ENCODE measurements at places on chromosomes 16 and 17.
A peak's percentile ranks its signal among the peaks of the same experiment; 100 is the strongest.

- no peak for DNase-seq
Observed at GRCh38 chr17:58005728-58006559, 1.1 kb downstream of the SRSF1 start.

DNA sequence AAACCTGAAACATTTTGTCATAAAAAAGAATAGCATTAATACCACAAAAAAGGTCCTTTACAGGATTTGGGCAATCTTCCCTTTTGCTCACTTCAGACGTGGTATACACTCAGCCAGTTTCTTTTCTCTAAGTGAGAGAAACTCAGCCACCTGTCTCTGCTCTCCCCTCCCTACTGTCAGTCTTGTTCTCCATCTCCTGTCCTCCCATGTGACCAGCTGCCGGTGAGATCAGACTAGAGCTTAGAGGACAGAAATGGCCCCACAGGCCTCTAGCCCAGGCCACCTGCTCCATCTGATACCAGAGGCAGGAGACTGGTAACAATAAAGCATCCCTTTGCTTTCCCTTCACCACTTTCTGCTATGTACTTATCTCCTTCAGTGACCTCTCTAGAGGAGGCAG is 34.9 kb downstream of the CMC2 start:
- no peak for DNase-seq

GRCh38 chr16:88569614-88569984 is 604 bp upstream of the ZC3H18 start:
- DNase-seq = no peak

GRCh38 chr17:19755821-19756510 is 7.9 kb upstream of the ALDH3A1 start:
- no peak for DNase-seq

DNA sequence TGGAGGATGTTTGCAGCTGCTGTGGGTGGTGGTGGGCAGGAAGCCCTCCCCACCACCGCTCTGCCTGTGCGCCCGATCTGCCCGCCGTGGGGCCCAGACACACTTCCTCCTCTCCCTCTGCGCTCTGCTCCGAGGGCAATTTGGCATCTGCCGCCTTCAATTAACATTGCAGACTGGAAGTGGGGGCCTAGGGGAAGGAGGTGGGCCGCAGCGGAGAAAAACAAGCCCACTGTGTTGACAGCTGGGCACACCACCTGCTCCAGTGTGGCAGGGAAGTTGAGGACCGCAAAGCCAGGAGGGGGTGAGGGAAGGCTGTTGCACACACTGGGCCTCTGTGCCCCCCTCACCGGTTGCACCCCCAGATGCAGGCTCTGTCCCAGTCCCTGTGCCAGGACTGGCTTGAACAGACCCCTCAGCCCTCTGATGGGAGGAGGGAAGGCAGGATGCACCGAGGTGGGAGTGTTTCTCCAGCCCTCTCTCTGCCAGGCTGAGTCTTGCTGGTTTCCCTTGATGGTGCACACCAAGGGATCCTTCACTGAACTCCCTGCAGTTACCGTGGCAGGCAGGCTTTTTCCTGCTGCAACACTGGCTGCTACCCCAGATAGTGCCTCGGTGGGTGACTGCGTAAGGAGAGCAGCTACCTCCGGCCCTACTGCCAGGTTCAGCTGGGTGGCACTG is 72.8 kb upstream of the MED9 start:
- no peak for DNase-seq

DNA sequence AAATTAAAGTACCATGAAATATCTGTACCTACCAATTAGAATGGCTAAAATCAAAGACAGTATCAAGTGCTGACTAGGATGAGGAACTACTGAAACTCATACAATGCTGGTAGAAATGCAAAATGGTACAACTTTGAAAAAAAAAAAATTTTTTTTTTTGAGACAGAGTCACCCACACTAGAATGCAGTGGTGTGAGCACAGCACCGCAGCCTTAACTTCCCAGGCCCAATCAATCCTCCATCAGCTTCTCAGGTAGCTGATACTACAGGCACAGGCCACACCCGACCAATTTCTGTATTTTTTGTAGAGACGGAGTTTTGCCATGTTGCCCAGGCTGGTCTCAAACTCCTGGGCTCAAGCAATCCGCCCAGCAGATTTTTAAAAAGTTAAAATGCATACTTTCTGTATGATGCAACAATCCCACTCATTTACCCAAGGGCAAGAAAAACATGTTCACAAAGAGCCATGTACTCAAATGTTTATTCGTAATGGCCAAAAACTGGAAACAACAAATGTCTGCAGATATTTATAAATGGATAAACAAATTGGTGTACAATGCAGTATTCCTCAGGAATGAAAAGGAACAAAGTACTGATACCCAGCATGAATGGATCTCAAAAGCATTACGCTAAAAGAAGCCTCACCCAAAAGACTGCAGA is 8.7 kb downstream of the SMURF2 start:
- DNase-seq = no peak

GRCh38 chr16:4746991-4747574 is 12.7 kb downstream of the DNAAF8 start:
- no peak for DNase-seq

DNA sequence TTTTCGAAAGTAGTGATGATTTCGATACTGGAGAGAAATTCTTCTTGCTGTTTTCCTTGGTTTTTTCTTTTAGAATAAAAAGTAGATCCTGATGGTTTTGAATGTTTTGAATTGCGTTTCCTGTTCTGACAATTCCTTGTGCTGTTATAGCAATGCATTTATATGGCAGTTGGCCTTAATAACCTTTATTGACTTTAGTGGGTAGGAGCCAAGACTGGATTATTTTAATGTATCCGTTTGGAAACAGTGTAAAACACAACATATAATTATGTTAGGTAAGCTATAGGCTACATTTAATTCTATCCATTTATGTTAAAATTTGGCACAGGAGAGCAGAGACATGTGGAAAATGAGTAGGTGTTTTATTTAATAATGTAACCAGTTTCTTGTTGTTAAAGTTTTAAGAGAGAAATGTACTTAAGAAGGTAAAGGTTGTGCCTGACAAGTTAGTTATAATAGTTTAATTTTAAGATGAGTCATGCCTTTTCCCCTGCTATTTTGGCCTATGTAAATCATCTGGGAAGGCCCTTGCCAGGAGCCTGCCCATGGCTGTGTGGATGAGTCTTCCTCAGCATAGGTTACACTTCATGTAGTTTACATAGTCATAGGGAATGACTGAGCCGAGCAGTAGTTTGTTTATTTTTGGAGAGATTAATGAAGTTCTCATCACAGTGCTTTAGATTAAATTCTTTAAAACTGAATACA is 189.9 kb downstream of the FTO start:
- DNase-seq = no peak

DNA sequence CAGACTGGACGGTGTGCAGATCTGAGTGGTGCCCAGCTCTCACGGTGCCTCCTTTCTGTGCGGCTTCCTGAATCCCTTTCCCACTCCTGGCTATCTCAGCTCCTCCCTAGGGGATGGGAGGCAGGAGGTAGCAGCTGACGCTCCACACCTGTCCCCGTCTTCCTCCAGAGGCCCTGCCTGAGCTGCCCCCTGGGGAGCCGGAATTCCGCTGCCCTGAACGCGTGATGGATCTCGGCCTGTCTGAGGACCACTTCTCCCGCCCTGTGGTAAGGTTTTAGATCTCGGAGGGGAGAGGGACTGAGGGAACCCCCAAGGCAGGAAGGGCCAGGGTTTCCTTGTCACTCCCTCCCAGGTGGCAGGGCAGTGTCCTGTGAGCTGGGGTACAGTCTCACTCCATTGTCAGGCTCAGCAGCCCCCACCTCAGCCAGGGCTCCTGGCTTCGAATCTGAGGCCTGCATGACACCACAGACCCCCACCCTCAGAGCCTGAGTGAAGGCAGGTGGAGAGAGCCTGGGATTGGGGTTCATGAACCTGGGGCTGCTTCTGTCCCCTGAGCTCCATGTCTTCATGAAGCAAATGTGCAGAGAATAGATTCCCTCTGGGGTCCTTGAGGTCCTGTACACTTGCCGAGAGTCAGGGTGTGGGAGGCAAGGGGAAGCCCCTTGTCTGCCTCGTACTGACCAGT is 6.6 kb downstream of the DEF8 start:
- DNase-seq = no peak

GRCh38 chr16:27096375-27096774 is 29.6 kb downstream of the C16orf82 start:
- no peak for DNase-seq

DNA sequence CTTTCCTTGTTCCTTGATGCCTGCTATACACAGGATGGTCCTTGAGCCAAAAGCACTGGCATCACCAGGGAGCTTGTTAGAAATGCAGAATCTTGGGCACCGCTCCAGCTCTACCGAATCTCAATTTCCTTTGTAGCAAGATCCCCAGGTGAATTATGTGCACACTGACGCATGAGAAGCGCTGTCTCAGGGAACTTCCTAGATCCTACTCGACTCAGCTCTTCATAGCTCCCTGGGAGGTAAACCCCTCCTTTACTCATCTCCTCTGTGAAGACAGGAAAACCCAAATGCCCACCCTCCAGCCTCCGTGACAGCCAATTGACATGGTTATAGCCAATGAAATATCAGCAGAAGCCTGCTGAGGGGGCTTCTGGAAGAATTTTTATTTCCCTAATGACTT is 4.1 kb downstream of the USP31 start:
- DNase-seq = no peak

DNA sequence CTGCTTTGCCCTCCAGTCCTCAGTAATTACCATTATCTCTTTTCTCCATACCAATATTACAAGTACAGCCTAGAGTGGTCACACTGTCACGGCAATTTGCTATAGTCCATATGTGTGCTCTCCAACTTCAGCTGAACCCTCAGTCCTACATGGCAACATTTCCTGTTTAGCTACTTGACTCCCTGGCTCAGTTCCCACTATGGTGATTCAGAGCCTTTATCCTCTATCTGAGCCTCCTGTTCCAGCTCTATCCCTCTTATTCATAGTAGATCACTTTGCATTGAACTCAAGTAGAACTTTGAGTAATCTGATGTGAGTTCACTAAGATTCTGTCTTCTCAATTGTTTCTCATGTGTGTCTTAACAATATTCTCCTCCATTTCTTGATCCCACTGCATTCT is 43.7 kb upstream of the GOSR1 start:
- DNase-seq = no peak

GRCh38 chr17:2903193-2903974 is 107.1 kb downstream of the RAP1GAP2 start:
- DNase-seq = no peak

GRCh38 chr16:89402962-89403361 is 87.4 kb downstream of the ANKRD11 start:
- DNase-seq = no peak

DNA sequence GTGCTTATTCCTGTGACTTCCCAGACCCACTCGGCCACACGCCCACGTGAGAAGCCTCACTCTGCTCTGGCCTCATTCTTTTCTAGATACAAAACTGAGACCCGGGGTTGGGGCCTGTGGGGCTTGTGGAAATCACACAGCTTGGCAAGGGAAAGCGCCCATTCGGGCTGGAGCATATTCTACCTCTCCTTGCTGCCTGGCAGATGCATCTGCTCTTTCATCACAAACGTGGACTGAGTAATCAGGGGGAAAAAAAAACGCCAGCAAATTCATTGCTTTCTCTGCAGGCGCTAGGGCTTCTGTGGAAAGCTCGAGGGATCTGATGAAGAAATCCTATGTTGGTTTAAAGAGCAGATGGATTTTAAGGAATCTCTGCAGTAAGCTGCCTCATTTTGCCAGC is 44.4 kb downstream of the DNAH9 start:
- no peak for DNase-seq

DNA sequence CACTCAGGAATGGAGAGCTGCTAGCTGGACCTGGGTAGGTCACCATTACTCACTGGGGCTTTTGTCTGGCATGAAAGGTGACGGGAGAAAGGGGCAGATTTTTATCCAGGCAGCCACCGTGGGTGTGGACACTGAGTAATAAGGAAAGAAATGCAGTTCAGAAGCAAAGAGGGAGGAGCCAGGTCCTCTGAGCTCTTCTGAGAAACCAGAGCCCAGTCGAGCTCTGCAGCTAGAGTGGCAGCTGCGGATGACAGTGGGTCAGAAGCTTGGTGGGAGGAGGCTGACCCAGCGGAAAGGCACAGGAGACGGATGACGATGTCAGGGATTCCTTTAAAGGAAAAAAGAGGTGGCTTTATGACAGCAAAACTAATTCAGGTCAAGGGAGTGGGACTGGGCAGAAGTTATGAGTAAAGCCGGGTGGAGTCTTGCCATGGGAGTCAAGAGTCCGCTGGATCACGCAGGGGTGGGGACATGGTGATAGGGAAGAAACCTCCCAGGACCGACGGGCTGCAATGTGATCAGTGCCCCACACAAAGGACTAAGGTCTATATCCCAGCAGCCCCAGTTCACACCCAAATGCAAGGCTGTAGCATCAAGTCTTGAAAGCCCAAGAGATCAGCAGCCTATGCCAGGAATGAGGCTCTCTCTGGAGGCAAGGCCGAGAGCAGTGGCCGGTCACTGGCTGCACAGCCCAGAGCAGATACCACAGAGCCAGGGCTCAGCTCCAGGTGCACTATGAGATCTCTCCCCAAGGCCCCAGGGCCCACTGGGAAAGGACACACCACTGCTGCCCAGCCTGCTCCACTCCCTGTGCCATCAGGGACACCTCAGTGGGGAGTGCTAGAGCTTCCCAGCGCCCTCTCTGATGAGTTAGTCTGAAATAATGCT is 6.3 kb upstream of the MNT start:
- peak; percentile 54 for DNase-seq

GRCh38 chr16:1781758-1782407 is 488 bp downstream of the SPSB3 start:
- DNase-seq = no peak

DNA sequence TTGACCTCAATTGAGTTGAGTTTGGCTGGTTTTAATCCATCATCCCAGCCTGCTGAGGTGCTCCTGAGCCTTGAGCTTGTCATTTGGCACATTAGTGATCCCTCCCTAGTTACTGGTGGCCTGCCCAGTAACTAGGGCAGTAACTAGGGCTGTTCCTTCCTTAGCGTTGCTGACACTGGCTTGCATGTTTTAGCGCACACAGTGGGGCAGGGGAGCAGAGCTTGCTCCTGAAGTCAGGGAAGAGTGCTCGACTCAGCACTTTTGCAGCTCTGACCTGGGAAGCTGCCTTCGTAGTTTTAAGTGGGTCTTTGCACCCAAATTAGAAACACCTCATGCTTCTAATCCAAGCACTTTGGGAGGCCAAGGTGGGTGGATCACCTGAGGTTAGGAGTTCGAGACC is 15.7 kb downstream of the CCDC42 start:
- no peak for DNase-seq

DNA sequence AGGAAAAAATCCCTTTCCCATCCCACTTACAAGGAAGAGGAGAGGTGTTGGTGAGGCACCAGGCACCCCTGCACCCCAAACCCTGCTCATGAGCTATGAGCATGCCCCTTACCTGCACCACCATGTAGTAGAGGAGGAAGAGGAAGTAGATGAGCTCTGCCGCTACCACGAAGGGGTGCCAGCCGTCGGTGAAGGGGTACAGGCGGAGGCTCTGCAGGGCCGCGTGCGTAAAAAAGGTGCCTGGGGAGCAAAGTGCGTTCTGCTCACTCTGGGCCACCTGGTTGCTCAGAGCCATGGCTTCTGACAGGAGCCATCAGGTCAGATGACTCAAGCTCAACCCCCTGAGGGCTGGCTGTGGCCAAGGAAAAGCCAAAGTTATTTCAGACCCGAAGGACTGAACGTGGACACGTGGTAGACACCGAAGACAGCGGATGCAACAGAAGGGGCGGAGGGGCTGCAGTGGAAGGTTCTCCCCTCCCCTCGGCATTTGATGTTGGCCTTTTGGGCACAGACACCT is 25.3 kb upstream of the GCSH start:
- no peak for DNase-seq

- no peak for DNase-seq
Observed at GRCh38 chr17:17446666-17447155, 30.1 kb upstream of the MED9 start.

Measured in GOT3 (cell line).